ENCODE measurements at places on chromosomes 1 and 21.

- no peak for DNase-seq
Measured at GRCh38 chr1:43526002-43526401, 4.7 kb upstream of the PTPRF start.

DNA sequence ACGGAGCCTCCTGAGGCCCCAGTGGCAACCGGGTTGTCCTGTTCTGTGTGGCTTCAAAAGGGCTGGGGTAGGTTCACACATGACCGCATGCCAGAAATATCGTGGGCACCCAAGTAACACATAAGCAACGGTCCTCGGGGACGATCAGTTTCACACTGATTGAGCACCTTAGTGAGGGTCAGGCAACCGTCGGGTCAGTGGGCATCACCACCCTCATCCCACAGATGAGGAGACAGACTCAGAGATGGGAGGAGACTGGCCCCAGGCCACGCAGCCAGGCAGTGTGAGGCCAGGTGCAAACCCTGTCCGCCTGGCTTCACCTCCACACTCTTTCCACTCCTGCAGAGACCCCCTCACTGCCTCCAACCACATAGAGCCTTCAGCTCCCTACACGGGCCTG is 309.8 kb downstream of the MATN1 start:
- DNase-seq: no peak

- DNase-seq: no peak
Measured at GRCh38 chr21:27196651-27197050, 229.8 kb upstream of the ADAMTS5 start.

- no peak for DNase-seq
Measured at GRCh38 chr1:21652937-21653743, 16.0 kb downstream of the RAP1GAP start.

- DNase-seq: peak; percentile 61
Measured at GRCh38 chr1:111592389-111593361, 26.9 kb upstream of the RAP1A start.

- no peak for DNase-seq
Measured at GRCh38 chr1:10128101-10128765, 82.1 kb upstream of the KIF1B start.

- DNase-seq: no peak
Measured at GRCh38 chr1:174296309-174296708, 137.0 kb downstream of the RABGAP1L start.

DNA sequence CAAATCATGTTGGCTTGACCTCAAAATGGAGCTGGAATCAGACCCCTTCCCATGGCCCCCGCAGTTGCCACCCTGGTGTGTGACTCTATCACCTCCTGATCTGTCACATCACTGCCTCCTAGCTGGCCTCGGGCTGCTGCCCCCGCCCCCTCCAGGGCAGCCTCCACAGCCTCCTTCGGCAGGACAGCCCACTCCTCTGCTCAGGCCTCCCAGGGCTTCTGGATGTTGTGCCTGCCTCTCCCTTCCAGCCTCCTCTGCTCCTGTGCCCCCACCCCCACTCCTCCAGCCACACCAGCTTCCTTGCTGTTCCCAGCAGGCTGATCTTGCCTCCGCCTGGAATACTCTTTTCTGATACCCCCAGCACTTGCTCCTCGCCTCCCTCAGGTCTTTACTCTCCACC is 134.4 kb upstream of the EDN2 start:
- DNase-seq: no peak

DNA sequence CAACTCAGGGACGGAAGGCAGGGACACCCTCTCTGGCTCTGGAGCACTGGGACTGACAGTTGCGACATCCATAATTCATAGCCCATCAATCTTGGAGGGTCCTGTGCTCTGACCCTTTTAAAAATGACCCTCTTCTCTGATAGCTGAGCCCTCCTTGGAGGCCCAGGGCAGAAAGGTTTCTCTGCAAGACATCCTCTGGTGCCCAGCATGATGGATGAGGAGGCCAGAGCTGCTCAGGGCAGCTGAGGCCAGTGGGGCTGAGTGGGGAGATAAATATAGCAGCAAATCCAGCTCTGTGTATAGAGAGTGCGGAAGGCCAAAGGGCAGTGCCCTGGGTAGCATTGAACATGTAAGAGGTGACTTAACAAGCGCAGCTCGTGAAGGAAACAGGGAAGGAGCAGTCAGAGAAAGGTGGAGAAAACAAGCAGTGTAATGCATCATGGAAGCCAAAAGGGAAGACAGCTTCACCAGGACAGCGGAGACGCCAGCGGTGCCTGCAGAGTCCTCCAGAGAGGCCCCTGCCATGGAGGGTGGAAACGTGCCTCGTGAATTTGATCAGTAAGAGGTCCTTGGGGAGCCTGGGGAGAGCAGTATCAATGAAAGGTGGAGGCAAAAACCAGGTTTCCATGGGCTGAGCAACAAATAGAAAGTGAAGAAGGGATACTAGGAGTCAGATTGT is 50.4 kb upstream of the FMOD start:
- DNase-seq: no peak

DNA sequence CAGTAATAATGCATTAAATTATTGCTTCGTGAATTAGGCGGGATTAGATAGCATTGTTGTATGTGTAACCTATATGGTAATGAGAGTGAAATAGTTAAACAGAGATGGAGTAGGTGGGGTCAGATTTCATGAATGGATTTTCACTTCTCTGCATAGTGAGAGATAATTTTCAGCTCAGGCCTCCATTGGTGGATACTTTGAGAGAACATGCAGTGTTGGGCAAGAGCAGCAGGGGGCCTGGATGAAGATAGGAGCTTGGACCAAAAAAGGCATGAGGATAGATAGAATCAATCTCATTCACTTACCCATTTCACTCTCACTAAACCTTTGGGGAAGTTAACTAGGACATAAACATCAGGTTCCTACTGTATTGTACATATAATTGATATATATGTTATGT is 39.5 kb upstream of the C1orf87 start:
- DNase-seq: no peak

GRCh38 chr1:42318601-42319000 is 16.4 kb downstream of the FOXJ3 start:
- DNase-seq: no peak

GRCh38 chr1:229557200-229557850 is 1.2 kb downstream of the ABCB10 start:
- no peak for DNase-seq

DNA sequence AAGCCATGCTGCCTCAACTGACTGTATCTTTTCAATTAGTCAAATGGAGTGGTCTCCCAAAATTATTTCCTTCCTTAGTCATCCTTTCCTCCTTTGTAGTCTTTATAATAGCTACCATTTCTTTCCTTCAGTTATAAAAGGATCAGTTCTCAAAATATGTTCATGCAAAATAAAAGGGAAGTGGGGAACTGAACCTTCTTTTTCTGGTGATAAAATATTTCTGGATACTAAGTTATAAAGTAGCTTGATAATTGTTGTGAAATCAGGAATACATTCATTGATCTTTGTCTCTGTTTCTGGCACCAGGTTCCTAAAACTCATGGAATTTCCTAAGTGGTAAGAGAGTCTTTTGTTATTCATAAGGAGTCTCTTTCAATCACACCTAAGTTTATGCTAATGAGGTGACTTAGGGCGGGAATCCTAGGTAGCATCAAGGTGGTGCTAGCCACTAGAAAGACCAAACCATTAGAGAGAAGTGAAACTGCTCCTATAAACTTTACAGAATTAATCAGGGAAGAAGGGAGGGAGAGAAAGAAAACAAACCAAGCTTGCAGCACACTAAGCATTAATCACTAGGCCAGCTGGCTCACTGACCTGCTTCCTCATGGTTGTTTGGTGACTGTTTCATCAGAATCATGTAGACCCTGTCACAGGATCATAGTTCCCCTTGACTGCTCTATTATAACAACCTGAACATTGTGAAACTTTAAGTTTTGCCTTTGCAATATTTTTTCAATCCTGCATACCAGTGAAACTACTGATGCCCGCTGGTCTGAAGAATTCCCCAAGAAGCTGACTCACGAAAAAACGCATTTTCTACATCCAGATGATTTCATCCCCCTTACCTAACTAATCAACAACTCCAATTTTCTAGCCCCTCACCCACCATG is 161.6 kb upstream of the PTBP2 start:
- no peak for DNase-seq

GRCh38 chr1:51847294-51847920 is 31.1 kb downstream of the NRDC start:
- no peak for DNase-seq

GRCh38 chr1:61337981-61338848 is 255.9 kb downstream of the NFIA start:
- DNase-seq: no peak

DNA sequence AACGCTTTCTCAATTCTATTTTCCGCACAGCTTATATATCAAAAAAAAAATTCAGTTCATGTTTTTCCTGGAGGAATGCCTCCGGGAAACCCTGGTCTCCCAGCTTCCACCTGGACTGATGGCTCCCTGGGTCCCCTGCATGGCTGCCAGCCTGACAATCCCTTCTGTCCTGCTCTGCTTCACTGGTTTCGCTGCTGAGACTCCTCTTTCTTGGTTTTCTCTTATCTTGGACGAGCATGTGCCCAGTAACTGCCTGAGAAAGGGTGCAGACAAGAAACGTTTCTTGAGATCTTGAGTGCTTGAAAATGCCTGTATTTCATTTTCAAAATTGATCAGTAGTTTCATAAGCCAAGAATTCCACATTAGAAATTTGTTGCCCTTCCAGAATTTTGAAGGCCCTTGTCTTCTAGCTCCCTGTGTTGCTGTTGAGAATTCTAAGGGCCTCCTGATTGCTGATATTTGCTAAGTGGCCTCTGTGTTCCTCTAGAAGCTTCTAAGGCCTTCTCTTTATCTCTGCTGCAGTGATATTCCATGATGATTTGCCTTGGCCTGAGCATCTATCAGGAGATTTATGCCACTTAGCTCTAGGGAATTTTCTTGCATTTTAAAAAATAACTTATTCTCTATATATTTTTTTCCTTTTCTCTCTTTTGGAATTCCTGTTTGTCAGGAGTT is 44.7 kb downstream of the ETS2 start:
- no peak for DNase-seq

DNA sequence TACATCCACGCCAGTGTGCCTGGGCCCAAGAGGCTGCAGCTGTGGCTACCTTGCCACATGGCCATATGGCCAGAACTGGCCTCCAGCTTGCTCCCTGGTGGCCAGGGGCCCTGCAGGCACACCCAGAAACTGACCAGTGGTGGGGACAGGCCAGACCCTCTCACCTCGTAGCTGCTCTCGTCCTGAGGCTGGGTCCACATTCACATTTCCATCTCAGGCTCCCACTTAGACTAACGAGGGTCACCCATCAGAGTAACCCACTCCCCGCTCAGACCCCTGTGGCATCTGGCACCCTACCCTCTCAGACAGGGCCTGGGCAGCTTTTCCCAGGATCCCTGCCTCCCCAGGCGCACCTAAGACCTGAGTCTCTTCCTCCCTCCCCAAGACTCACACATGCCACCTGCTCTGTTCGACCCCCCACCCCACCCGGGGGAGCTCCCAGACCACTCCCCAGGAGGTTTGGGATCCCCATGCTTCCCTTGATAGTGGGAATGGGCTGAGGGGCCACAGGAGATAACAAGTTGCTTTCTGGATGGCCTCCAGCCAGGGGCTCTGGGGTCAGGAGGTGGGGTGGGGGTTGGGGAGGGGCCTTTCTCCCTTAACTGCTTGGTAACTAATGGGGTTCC is 21.3 kb upstream of the RNU1-4 start:
- no peak for DNase-seq

DNA sequence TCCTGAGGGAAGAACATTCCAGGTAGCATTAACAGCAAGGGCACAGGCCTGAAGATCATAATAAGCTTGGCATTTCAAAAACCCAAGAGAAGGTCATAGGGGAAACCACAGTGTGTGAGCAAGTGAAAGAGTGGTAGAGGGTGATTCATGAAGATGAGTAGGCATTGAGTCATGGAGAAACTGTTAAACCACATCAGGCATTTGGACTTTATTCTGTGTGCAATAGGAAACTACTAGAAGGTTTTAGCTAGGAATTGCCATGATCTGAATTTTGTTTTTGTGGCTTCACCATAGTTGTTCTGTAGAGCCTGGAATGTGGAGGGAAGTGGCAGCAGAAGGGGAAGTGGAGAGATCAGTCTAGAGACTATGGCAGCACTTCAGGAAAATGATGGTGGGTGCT is 359.0 kb upstream of the PTBP2 start:
- no peak for DNase-seq

DNA sequence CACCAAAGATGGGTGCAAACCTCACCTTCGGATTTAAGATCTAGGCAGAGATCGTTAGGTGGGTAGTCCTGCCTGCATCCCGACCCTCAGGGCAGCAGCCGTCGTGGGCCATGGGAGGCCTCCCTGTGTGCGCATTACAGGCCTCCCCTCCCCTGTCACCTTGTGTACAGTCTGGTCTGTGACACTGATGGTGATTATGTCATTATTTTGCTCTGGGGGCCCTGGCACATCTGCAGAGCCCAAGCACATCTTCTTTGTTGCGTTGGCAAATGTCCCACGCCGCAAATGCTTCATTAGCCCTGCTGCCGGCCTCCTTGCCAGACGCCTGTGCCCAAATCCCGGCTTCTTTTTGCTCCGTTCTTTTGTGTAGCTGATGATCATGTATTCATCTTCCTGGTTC is 31.7 kb downstream of the PROX1 start:
- no peak for DNase-seq

- DNase-seq: no peak
Measured at GRCh38 chr1:236576004-236576403, 28.3 kb downstream of the HEATR1 start.

DNA sequence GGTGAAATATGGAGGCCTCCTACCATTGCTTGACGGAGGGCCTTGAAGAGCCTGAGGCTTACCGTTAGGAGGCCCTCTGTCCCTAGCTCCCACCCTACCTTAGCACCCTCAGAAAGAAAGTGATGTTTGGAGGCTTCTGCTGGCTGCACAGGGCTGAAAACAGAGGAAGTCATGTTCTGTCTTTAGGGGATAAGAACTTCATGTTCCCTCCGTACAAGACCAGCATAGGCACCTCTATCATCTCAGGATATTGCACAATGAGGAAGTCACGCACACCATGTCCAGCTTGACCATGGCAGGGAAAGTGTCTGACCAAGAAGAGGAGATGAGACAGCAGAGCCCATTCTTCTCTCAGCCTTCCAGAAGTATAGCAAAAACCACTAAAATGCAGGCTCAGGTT is 13.8 kb downstream of the ADORA3 start:
- no peak for DNase-seq

GRCh38 chr1:204970937-204971336 is 72.1 kb upstream of the CNTN2 start:
- no peak for DNase-seq

- DNase-seq: no peak
Measured at GRCh38 chr1:206946261-206946660, at the start of gene PIGR. Gene PIGR (minus strand): TSS chr1:206946466. CDS start chr1:206940531, 5,935 bp downstream.
